ENCODE measurements at places on chromosomes 11 and 22.

DNA sequence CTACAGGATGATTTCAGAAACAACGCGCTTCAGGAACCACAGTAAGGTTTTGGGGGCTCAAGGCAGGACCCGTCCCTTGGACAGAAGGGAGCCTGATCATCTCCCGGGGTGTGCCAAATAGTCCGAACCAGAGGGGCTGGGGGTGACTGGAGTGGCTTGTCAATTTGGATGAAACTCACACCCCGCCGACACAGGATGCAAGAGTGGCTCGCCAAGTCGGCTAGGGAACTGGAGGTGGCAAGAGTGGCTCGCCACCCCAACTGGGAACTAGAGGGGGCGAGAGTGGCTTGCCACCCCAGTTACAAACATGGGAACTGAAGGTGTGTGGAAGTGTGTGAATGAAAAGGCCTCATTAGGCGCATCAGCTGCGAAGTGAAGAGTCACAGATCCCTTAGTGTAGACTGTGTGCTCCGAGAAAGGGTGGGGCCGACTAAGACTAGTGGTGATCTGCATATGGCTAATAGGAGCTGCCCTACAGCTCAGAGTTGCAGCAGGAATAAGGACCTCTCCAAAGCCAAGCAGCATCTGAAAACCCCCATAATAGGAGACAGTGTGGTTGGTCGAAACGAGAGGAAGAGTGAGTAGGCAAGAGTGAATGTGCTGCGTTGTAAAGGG, 26.6 kb upstream of the CPT1A start:
- DNase-seq = no peak

GRCh38 chr11:24697522-24698111, 200.8 kb downstream of the LUZP2 start:
- no peak for DNase-seq

DNA sequence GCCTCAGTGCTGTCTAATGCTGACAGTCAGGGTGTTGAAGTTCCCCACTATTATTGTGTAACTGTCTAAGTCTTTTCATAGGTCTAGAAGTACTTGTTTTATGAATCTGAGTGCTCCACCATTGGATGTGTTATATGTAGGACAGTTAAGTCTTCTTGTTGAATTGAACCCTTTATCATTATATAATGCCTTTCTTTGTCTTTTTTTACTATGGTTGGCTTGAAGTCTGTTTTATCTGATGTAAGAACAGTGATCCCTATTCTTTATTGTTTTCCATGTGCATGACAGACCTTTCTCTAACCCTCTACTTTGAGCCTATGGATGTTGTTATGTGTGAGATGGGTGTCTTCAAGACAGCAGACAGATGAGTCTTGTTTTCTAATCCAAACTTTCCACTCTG, 107.8 kb upstream of the C11orf58 start:
- DNase-seq = no peak

DNA sequence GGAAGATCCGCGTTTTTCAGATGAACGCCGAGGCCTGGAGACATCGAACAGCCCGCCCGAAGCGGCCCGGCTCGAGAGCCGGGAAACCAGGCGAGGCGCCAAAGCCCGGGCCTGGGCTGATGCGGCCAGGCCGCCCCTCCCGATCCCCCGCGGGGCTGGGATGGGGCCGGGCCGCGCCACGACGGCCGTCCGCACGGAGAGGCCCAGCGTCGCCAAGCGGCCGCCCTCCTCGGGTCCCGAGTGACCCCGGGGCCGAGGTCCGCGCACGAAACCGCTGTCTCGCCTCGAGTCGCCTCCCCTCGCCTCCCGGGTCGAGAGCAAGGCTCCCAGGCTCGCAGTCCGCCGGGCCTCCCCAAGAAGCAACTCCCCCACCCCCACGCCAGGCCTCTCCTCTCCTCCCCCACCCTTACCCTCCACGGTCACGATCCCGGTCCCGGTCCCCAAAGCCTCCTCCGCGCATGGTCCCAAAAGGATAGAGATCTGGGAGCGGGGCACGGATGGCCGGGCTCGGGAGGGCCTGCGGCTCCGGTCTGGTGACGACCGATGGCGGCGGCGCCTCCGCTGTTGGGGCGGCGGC, 482 bp downstream of the DDX17 start:
- peak; percentile 31 for DNase-seq

DNA sequence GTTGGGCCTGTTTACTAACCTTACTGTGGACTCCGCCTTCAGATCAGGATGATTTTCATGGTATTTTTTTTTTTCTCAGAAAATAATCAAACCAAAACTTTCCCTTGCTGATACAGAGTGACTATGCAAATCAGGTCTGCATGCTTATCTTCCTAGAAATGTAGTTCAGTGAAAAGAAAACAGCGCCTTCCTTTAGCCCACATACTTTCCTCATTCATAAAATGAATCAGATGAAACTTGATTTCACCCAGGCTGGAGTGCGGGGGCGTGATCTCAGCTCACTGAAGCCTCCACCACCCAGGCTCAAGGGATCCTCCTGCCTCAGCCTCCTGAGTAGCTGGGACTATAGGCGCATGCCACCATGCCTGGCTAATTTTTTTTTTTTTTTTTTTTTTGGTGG, 26.0 kb downstream of the ZNRF3 start:
- peak; percentile 10 for DNase-seq
